Jurkat, Clone E6-1 (cell line): ENCODE measurements at places on chromosomes 13 and 19.

GRCh38 chr13:87954091-87954490 lies 282.9 kb downstream of the SLITRK5 start:
- no peak for DNase-seq

DNA sequence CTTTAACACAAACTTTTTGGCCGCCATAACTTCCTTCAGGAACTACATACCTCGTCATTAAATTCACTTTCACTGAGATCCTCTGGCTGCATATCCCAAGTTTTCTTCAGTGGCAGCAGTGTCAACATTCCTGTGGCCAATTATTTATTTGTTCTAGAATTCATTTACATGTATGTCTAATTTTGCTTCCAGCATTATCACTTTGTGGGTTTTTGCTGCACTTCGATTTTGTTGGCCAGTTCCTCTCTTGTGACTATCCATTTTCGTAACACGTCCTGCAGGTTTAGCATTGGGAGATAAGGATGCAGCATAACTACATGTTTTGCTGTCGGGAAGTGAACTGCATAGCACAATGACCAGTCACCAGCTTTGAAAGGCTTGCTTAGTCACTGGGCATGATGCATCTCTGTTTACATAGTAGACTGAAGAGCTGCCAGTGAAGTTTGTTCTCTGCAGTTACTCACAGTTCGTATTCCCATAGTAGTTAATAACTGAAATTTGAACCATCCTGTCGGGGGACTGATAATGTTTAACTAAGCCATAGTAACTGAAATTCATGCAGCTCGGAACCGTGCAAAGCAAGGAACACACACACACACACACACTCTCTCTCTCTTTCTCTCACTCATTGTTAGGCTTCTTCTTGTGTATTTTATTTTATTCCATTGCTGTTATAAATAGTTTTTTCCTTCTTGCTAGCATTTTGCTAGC lies 28.3 kb downstream of the ZNF507 start:
- DNase-seq: no peak

DNA sequence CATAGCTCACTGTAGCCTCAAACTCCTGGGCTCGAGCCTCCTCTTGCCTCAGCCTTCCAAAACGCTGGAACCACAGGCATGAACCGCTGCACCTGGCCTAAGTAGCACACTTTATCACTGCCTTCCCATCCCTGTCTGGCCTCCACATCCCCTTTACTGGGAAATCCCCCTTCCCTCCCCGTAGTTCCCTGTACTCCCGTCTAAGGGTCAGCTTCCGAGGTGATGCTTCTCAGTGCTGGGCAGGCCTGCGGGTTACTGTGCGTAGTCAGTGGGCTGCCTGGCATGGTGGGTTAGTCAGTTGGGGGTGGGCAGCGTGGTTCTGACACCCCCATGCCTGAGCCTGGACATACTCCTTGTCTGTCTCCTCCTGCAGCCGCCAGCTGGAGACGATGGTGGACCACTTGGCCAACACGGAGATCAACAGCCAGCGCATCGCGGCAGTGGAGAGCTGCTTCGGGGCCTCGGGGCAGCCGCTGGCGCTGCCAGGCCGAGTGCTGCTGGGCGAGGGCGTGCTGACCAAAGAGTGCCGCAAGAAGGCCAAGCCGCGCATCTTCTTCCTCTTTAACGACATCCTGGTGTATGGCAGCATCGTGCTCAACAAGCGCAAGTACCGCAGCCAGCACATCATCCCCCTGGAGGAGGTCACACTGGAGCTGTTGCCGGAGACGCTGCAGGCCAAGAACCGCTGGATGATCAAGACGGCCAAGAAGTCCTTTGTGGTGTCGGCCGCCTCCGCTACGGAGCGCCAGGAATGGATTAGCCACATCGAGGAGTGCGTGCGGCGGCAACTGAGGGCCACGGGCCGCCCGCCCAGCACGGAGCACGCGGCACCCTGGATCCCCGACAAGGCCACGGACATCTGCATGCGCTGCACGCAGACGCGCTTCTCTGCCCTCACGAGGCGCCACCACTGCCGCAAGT lies 8.4 kb downstream of the PLEKHF1 start:
- DNase-seq: no peak

DNA sequence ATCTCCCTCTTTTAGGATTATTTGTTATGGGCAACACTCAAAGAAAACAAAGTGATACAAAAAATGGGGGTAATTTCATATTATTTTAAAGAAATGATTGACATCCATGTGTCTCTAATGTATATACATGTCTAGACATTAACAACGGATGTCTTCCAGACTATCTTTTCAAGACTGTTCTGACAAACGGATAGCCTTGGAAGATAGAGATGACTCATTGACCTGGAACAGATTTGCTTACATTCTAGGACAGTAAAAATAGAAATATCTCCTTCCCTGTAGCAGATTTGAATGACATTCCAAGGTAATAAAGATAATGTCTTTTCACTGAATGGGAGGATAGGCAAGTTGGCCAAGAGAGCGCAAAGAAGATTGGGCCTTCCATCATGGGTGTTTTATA lies 26.2 kb upstream of the SLITRK6 start:
- DNase-seq: no peak

DNA sequence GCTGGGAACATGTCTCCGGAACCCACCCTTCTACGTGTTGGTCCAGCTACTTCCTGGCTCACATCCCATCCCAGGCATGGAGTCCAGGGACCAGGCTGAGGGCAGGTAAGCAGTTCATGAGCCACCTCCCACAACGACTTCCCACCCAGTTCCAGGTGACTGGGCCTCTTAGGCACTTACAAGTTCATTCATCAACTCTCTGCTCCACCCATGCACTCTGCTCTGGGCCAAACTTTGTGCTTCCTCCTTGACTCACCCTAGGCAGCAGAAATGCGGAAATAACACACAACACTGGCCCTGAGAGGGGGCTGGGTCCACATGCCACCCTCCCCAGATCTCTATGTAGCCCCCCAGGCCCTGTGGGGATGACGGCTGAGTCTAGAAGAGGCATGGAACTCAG lies 20.5 kb downstream of the IQCN start:
- no peak for DNase-seq

- no peak for DNase-seq
Measured at GRCh38 chr13:109454167-109454917, 332.0 kb downstream of the IRS2 start.

GRCh38 chr13:34076943-34077703 lies 259.2 kb downstream of the RFC3 start:
- DNase-seq: peak; percentile 5
